ENCODE measurements at places on chromosomes 11 and 22.
A peak's percentile ranks its signal among the peaks of the same experiment; 100 is the strongest.

- DNase-seq, result no peak
These were observed 28.8 kb downstream of the NAGA start for GRCh38 chr22:42041784-42042183.

DNA sequence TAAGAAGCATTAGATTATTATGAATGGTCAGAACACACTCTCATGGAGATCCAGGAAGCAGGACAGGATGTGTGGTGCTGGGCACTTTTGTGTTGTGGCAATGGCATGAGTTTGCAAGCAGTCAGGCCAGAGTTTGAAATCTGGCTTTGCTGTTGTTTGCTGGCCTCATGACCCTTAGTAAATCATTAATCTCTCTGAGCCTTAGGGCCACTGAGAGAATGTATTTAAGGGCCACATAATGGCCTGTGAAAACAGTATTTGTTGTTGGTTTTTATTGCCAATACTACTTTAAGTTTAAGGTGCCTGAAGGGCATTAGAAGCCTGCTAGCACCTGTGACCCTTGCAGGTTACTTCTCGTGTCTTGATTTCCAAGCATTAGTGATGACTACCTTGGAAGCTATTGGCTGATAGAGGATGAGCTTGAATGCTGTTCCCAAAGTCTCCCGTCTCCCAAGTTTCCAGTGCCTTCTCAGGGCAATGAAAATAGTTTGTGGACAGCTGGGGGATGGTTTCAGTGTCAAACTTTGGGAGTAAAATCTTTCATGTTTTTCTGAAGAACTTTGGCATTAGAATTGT is 24.6 kb downstream of the STIM1 start:
- no peak for DNase-seq

GRCh38 chr22:46025225-46025972 is 48.4 kb upstream of the WNT7B start:
- no peak for DNase-seq

- DNase-seq, result no peak
These were observed 23.1 kb upstream of the CAPRIN1 start for GRCh38 chr11:34028425-34028824.

DNA sequence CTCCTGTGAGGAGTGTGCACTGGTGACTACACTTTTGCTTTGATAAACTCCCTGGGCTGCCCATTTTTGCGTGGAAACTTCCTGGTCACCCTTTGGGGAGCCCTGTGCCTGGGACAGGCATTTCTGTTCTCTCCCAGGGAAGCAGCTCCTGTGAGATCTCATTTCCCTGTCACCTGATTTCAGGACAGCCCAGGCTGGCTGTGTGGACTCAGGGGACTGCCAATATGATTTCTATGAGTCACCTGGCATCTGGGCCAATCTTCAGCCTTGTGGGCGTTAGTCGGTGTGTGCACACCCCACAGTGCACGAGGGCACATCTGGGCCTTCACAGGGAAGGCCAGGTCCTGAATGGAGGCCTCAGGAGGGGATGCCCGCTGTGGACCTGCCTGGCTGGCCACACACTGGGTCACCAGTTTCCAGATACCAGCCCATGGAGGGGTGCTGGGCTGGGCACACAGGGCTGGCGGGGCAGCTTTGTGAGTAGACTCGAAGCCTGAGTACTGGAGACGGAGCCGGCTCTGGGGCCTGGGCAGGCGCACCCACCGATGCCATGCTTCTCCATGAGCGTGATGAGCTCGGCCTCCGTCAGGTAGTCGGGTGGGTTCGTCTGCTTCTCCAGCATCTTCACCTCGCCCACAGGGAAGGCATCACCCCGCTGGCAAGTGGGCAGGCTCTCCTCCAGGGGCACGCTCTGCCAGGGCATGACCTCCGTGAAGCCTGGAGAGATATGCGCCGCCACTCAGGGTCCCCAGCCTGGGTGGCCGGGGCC is 9.4 kb upstream of the PPM1F start:
- no peak for DNase-seq

GRCh38 chr11:86278226-86278625 is 23.8 kb upstream of the HIKESHI start:
- DNase-seq, result no peak

GRCh38 chr11:93512949-93513667 is 30.1 kb downstream of the SMCO4 start:
- no peak for DNase-seq

DNA sequence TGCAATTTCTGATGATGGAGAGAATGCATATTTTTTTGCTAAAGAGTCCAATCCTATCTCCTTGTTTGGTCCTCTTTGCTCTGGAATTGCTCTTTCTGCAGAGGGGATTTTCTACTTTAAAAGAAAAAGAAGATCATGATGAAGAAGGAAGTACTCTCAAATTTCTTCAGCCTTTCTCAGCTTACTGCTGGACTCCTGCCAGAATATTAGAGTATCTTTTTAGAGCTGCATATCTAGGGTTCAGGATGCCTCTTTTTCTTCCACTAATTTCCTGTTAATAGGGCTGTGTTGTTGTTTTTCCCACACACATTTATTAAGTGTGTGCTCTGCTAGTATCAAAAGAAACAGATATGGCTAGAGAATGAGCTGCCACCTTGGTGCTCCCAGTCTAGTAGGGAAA is 18.2 kb downstream of the UBASH3B start:
- no peak for DNase-seq

DNA sequence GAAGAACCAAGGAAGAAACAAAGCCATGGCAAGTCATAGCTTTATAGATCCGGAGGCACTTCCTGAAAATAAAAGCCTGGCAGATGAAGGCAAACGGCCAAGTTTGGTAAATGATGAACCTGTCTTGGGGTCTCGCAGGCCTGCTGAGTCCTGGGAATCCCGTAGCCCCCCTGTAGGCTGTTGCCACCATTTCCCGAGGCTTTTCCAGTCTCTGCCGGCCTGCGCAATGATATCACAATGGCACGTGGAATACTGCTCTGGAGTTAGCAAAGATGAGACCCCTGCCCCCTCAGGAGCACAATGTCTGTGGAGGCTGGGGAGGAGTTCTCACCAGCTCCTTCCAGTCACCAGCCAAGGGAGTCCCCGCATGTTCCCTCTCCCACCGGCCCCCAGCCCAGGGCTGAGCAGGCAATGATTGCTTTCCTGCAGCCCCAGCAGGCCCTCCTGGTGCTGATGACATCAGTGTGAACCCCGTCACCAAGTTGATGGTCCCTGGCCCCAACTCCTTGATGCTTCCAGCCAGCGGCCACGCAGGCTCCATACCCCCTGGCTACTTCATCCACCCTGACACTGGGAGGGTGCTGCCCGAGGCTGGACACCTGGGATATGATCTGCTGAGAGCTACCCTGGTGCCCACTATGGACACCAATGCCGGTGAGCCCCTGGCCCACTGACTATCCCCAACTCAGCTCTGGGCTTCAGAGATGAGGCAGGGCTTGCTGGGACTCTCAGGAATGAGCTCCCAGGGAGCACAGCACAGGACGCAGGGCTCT is 55.9 kb downstream of the BTG4 start:
- no peak for DNase-seq

- peak; percentile 24 for DNase-seq
These were observed 4.7 kb upstream of the RANBP1 start for GRCh38 chr22:20111045-20111688.

- no peak for DNase-seq
These were observed 286.8 kb downstream of the BLID start for GRCh38 chr11:121829159-121829643.

GRCh38 chr11:94806014-94806413 is 37.9 kb downstream of the AMOTL1 start:
- DNase-seq, result no peak

- DNase-seq, result no peak
These were observed 620.5 kb upstream of the CCDC179 start for GRCh38 chr11:23480736-23481135.

GRCh38 chr11:10322830-10323792 is 18.2 kb downstream of the ADM start:
- DNase-seq, result peak; percentile 53

- no peak for DNase-seq
These were observed 146.7 kb downstream of the CTTN start for GRCh38 chr11:70544774-70545609.

DNA sequence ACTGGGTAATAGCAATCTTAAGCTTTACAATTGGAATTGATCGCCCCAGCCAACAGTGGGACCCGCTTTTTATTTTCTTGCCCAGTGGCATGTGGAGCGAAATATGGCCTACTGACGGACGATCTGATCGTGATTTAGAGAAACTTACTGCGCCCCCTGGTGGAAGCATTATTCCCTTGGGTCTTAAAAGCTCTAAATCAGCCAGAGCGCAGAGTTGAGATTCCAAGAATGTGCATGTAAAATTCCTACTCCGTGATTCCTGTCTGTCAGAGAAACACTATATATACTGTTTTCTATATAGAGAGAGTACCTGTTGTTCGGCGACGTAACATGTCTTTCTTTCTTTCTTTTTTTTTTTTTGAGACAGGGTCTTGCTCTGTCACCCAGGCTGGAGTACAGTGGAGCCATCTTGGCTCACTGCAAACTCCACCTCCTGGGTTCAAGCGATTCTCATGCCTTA is 3.7 kb upstream of the DPF2 start:
- peak; percentile 76 for DNase-seq

- DNase-seq, result no peak
These were observed 56.6 kb upstream of the FDX1 start for GRCh38 chr11:110373051-110373702.

- DNase-seq, result no peak
These were observed 16.0 kb downstream of the PIM3 start for GRCh38 chr22:49976439-49977175.

GRCh38 chr22:41285441-41285819 is 557 bp downstream of the RANGAP1 start:
- DNase-seq, result peak; percentile 98

DNA sequence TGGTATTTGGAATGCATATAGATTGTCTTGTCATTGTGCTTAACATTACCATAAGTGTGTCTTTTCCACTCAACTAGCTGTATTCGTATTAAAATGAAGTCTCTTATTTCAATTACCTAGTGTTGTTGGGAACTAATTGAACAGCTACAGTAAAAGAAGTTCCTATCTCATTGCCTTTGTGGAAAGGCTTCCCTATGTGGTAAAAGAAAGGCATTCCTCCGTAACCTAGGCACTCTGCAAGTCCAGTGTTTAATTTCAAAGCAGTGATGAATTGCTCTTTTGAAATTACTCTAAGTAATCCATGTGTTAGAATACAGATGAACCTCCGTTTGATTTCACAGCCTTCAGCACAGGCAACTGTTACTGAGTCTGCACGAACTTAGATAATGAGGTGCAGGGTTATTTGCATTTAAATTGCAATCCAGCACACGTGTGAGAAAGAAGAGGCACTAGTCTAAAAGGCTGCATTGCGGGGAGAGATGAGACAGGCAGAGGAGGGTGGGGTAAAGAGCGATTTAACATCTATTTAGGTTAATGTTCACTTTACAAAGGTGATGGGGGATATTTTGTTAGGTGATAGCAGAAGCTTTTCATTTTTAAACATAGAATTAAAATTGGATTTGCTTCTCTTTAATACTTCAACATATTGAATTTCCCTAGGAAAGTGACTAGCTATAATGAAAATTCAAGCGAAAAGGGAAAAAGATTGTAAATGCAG is 25.0 kb upstream of the CRTAM start:
- DNase-seq, result no peak

- DNase-seq, result no peak
These were observed 2.2 kb downstream of the IFITM5 start for GRCh38 chr11:297051-297585.

GRCh38 chr11:128643661-128644317 is 50.1 kb upstream of the FLI1 start:
- no peak for DNase-seq

DNA sequence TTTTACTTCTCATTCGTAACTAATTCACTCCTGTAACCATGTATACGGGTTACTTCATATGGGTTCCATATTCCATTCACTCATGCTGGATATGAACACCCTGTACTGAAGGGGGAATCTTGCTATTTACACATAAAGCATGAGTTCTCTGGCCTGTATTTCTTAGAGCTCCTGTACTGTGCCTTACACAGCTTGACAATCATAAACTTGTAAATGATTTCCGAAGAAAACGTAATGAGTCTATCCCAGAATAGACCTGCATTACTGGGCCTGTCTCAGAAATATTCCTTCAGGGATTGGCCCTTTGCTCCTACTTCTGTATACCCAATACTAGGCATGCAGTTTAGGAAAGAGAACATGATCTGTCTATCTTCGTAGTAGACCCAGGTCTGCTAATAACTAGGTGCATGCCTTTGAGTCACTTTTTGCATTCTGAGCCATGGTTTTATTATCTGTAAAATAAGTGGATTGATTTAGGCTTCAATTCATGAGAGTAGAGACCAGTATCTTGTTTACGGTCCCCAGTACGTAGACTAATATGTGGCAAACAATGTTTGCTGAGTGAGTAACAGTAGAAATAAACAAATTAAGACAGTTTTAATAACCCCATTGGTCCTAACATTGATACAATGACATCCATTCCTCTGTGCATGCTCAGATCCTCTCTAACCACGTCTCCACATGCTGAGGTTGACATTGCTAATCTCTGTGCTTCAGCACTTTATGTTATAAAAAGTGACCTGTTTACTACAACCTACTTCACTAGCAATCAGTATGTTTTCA is 1.2 kb downstream of the CCDC34 start:
- DNase-seq, result no peak

- no peak for DNase-seq
These were observed 163.9 kb downstream of the ADAMTS15 start for GRCh38 chr11:130612291-130612851.

GRCh38 chr11:73297231-73297590 is 10.9 kb upstream of the ARHGEF17 start:
- no peak for DNase-seq

- DNase-seq, result peak; percentile 54
These were observed 627 bp downstream of the ASCL2 start for GRCh38 chr11:2269601-2270321.

GRCh38 chr11:36101466-36101865 is 157.6 kb downstream of the LDLRAD3 start:
- DNase-seq, result no peak

- DNase-seq, result no peak
These were observed 2.5 kb upstream of the ARCN1 start for GRCh38 chr11:118569670-118570069.
